B cell (primary cell): ENCODE measurements at places on chromosomes 5 and 9. TPM values are rescaled to one million over a fixed set of nuclear protein-coding genes. Genes with fewer than 3 reads are reported as not detected.

DNA sequence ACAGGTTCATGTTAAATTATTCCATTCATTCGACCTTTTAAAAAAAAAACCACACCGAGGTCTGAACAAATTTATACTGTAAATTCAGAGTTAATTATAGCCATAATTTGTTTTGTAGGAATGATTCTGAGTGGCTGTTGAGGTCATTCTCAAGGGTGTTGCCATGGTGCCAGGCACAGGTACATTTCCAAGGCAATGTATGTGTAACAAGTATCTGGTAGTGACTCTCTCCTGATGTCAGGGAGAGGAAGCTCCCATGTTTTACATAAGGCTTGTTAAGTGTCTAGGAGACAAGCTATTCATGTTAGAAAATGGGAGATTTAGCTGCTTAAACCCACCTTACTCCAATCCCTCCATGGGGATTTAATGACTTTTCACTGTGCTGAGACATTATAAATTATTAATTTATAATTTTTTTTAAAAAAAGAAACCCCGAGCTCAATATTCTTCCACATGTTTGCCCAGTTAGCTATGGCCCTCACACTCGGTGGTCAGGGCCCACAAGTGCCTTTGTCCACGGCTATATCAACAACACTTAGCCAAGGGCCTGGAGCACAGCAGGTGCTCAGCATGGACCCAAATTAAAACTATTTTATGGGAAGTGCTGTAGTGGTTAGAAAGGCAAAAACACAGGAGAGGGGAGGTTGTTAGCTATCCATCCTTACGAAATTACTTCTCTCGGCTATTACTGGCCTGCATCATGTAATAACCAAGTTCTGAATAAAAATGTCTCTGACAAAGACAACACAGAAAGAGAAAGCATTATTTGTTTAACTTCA is 154.6 kb upstream of the GNA14 start:
- H3K36me3 ChIP-seq = no peaks in the 10 kb centered on the region
- no peaks in the 10 kb centered on the region for H3K4me1 ChIP-seq
- DNase-seq = no peak
- no peak overlapping the region for H3K27ac ChIP-seq
- H3K27me3 ChIP-seq = no peaks in the 10 kb centered on the region

- H3K27me3 ChIP-seq = no peaks in the 10 kb centered on the region
- DNase-seq = peak; percentile 91
- peak within 1 kb of the TSS; percentile 89 for H3K27ac ChIP-seq
- H3K36me3 ChIP-seq = no peaks in the 10 kb centered on the region
Observed at GRCh38 chr5:178113141-178113787, at the start of gene N4BP3. N4BP3 (plus strand) TSS chr5:178113532; CDS start chr5:178119584, 6,052 bp downstream.

Gene SLC46A2
- total RNA-seq = not detected in 2 replicates

Gene KCNIP1
- not detected in 2 replicates for total RNA-seq

DNA sequence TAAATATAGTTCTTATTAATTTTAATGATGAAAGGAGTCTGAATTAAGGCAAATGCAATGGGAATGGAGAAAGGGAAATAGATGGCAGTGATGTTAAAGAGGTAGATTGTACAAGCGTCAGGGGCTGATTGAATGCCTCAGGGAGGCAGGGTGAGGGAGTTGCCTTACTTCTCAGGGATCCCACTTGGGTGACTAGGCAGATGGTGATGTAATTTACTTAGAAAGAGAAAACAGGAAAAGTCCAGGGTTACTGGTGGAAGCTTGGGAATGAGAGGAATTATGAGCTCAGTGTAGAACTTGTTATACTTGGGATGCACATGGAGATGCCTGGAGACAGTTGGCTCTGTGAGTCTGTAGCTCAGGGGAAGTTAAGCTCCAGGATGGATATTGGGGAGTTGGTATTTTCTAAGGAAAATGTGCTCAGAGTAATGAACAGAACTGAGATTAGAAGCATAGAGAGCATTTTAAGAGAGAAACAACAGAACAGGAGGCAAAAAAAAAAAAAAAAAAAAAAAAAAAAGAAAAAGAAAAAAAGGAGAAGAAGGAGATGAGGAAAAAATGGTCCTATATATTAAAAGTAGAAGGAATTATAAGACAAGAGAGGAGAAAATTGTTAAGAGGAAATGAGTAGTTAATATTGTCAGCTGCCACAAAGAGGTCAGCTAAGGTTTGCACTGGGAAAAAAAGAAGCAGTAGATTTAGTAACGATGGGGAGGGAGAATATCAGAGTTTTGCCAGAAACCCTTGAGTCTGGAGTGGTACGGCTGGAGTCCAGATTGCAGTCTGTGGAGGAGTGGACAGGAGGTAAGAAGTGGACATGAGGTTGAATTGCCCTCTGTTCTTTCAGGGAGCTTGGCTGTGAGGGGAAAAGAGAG is 88.0 kb upstream of the ELL2 start:
- DNase-seq = no peak
- H3K4me1 ChIP-seq = no peaks in the 10 kb centered on the region
- no peak overlapping the region for H3K4me3 ChIP-seq
- no peaks in the 10 kb centered on the region for H3K27me3 ChIP-seq

DNA sequence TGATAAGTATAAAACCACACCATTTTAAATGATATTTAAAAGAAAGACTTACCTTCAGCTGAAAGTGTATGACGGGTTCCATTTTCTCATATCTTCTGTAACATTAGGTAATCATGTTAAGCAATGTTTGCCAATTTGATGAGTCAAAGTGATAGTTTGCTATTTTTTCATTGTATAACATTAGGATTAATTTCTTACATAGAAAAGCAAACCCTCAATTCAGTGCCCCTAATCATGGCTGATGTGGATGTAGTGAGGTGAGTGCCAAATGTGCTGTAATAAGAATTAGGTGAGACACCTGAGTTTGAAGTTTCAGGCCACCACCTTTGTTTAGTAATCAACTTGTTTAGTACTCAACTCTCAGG is 68.0 kb downstream of the UNC13B start:
- H3K4me3 ChIP-seq = no peak overlapping the region
- H3K27ac ChIP-seq = no peak overlapping the region
- H3K36me3 ChIP-seq = no peaks in the 10 kb centered on the region
- no peak for DNase-seq

- no peaks in the 10 kb centered on the region for H3K36me3 ChIP-seq
- H3K4me1 ChIP-seq = no peaks in the 10 kb centered on the region
- no peaks in the 10 kb centered on the region for H3K27me3 ChIP-seq
- DNase-seq = no peak
- H3K27ac ChIP-seq = no peak overlapping the region
Observed at GRCh38 chr5:58932057-58932612, 349.3 kb downstream of the RAB3C start.

DNA sequence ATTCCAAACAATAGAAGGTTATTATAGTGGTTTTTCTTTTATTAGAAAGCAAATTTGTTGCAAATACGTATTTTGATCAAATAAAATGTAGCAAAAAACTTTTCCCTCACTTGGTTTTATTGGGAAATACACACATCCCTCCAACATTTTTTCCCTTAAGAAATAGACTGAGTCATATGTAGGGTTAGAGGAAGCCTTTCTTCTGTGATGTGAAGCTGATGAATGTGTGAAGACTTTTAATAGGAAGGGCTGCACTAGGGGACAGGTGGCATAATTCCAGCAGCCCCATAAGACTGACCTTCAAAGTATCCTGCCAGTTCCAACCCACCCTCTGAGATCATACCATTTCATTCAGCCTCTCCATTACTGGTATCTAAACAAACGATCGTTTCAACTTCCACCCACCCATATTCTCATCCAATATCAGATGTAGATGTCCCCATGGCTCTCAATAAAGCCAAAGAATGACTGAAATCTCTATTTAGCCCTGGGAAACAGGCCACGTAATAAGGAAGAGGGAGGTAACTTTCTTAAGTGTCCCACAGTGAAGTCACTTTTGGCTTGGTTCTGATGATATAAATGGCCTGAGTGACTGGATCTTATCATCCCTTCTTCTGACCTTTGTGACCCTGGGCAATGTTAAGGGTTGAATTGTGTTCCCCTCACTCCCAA is 64.7 kb upstream of the LPAR1 start:
- H3K27me3 ChIP-seq = no peaks in the 10 kb centered on the region
- no peak for DNase-seq
- H3K27ac ChIP-seq = no peak overlapping the region
- H3K36me3 ChIP-seq = no peaks in the 10 kb centered on the region
- no peaks in the 10 kb centered on the region for H3K4me1 ChIP-seq
- no peak overlapping the region for H3K4me3 ChIP-seq

DNA sequence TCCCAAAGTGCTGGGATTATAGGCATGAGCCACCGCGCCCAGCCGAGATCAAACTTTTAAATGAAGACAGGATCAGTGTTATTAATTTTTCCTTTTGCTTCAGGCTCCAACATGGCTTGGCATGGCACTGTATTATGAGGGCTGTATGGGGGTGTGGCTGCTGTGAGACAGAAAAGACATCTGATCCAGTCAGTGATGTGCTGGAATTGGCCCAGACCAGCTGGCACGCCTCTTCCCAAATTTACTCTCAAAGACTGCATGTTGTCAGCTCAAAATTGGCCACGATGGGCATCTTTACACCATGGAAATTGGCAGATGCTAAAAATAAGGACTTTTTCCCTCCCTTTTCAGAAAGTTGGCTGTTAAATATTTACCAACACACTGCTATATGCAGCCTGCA is 12.1 kb upstream of the COL27A1 start:
- no peak overlapping the region for H3K27ac ChIP-seq
- no peaks in the 10 kb centered on the region for H3K4me1 ChIP-seq
- H3K27me3 ChIP-seq = no peaks in the 10 kb centered on the region
- DNase-seq = no peak
- no peaks in the 10 kb centered on the region for H3K36me3 ChIP-seq

DNA sequence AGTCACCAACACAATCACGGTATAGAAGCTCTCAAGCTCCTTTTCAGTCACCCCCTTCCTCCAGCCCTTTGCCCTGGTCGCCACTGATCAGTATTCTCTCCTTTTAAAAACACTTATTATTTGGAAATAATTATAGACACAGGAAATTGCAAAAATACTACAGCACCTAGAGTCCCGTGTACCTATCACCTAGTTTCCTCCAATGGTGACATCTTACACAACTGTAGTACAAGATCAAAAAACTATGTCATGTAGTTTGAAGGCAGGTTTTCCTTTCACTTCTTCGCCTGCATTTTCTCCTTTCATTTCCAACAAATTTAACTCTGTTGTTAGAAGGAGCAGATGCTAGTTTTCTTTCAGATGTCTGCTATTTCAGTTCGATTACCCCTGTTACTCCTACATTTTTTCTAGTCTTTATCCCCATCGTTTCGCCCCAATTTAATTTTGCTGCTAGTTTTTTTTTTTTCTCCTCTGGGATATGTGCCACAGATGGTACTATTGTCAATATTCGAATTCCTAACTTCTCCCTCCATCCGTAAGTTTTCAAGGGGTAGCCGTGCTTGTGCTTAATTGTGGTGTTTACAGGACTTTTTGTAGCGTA is 612 bp upstream of the ATG10 start:
- H3K4me3 ChIP-seq = peak overlapping the region; percentile 70
- no peaks in the 10 kb centered on the region for H3K27me3 ChIP-seq
- peak overlapping the region; percentile 95 for H3K27ac ChIP-seq
- no peaks in the 10 kb centered on the region for H3K36me3 ChIP-seq

- peaks cover 5% of the 10 kb centered on the region for H3K27me3 ChIP-seq
- H3K4me3 ChIP-seq = no peak overlapping the region
- DNase-seq = no peak
Observed at GRCh38 chr5:38867416-38867815, 21.6 kb downstream of the OSMR start.

Gene FOXD4L4
- 0.90 and 1.1 TPM in 2 replicates for total RNA-seq

Gene ABLIM3
- total RNA-seq = not detected in 2 replicates

- H3K4me3 ChIP-seq = peak overlapping the region; percentile 98
- peak overlapping the region; percentile 89 for H3K27ac ChIP-seq
- peaks cover under 1% of the 10 kb centered on the region for H3K36me3 ChIP-seq
Observed at GRCh38 chr9:114613087-114613486, 2.0 kb downstream of the TMEM268 start.
